NCI-H510A (cell line): ENCODE measurements at places on chromosomes 2 and 18.

DNA sequence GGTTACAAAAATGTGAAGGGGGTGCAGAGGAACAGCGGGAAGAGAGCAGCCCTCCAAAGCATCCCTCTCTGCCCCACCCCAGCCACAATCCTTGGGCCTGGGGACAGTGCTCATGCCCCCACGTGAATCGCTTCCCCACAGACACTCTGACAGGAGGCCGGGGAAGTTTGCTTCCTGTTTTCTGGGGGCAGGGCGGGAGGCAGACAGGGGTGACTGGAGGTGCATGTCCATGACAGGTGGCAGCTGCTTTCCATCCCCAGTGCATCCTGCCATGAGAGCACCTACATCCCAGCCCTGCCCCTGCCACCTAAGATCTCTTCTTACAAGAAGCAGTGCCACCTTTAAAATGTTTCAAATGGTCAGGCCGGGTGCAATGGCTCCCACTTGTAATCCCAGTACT, 47.2 kb upstream of the UBE2F start:
- no peak for DNase-seq

- DNase-seq, result no peak
Observed at GRCh38 chr2:206555721-206556120, 86.6 kb upstream of the FAM237A start.

DNA sequence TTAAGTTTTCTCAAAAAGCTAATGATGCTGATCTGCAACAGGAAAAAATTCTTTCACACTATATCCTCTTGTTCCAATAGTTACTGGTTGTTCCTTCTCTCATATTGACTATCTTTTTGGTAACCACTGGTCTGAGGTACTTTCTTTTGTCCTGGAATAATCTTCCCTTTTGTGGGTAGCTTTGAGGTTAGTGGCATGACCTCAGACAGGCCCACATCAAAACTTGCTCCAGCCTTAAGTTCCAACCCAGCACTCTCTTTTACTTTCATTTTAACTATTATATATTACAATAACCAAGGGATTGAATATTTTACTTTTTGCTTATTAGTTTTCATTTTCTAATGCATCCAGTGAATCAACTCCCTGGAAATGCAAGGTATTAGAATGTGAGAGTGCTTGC, 9.5 kb downstream of the REG1A start:
- no peak for DNase-seq

DNA sequence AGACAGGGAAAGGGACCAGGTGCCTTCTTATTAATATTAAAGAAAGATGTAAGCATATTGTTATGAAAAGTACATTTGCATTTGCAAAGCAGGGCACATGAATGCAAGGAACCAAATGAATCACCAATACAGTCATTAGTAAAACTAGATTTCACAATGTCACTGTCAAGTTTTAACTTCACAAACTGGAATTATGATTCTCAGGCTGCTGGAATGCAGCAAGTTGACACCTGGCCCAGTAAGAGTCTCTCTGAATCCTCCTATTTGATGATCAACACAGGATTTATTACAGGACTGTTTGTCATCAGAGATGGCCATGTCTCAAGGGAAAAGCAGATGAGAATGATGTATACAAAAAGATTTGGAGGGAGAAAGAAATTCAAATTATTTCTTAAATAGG, 72.9 kb upstream of the STK39 start:
- DNase-seq, result no peak

GRCh38 chr2:191056228-191056627, 42.3 kb upstream of the STAT1 start:
- DNase-seq, result no peak

- DNase-seq, result no peak
Observed at GRCh38 chr2:208980321-208980720, 443.5 kb upstream of the MAP2 start.

GRCh38 chr2:21361957-21362486, 238.3 kb downstream of the TDRD15 start:
- DNase-seq, result no peak

GRCh38 chr18:13260935-13261640, 42.5 kb downstream of the LDLRAD4 start:
- DNase-seq, result no peak

DNA sequence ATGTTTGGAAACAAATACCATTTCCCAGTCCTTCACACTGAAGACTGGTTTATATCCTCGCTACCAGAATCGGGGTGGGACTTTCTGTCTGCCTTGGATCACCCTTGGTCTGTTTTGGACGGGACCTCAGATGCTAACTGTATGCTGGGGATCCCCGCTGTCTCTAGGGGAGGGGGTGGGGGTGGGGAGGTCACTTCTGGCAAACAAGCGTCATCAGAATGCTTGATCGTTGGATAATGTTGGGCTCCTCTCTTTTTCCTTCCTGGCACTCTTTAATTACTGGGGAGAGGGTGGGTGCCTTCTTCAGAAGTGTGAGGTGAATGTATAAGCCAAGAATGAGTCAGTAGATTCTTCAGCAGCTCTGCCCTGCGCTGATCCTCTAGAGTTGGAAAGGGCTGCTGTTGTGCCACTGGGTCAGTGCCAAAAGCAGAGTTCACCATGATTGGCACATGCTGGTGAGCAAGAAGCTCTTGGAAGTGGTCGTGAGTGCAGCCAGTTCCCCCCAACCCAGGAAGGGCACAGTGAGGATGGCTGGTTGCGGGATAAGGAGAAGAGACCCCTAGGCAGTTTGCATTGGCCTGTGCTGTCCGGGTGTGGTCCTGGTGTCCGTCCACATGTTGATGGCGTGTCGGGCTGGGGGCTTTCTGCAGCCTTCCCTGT, 32.2 kb downstream of the DGKD start:
- DNase-seq, result no peak

DNA sequence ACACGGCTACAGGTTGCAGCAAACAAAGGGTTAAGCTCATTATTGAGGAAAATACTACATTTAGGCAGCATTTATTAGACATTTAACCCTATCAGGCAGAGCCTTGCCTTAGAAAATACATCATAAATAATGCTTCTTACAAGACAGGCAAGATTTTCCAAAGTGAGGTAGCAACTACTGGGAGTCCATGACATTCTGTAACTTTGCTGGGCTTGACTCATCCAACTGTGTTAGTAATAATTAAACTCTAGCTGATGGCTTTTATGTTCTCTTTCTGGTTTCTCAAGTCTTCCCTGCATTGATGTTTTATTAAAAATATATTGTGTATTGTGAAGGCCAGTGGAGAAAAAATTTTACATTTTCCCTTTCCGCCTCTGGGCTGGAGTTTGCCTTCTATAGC, 291.3 kb downstream of the AFF3 start:
- no peak for DNase-seq

DNA sequence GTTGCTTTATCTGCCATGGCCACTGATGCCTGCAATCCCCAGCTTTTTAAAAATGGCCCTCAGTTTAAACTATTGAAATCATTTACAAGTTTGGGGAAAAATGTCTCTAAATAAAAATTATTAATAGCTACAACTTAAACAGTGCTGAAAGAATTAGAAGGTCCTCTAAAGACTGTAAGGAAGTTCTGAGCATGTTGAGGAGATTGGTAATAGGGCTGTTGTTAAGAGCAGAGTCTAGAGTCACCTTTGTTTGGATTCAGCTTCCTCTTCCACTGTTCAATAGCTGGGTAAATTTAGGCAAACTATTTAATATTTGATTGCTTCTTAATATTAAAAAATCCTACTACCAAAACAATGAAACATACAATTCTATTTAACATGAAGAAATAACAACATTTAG, 1127.1 kb upstream of the DDX18 start:
- DNase-seq, result no peak
